ENCODE measurements at places on chromosomes 1 and 21. TPM values are rescaled to one million over a fixed set of nuclear protein-coding genes. Genes with fewer than 3 reads are reported as not detected.

Gene TAS1R1
- polyA plus RNA-seq, result 0.04 TPM

GRCh38 chr1:183968386-183968785 is 69.1 kb downstream of the COLGALT2 start:
- no peak for DNase-seq

DNA sequence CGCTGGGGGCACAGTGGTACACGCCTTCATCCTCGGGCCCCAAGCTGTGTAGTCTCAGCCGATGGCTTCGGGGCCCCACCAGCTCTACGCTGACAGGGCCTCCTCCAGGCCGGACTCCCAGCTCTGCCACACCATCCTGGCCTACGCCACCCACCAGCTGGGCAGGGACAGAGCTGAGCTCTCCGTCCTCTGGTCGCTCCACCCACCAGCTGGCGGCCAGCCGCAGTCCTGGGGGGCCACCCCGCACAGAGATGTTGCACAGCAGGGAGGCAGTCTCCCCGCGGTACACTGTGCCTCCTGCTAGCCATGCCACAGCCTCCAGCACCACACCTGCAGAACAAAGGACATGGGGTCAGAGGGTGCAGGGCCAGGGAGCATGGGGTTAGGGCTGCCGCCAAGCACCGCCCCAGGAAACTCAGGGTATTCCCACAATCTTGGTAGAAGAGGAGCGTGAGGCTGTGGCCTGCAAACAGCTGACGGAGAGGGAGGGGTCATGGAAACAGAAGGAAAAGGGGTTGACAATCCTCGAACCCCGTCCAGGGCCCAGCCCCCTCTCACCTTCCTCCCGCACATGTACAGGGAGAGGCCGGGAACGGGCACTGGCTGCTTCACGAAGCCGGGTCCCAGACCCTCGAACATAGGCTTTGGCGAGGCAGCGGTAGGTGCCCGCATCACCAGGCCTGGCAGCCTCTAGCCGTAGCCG is 5.9 kb downstream of the IGSF8 start:
- no peak for DNase-seq

DNA sequence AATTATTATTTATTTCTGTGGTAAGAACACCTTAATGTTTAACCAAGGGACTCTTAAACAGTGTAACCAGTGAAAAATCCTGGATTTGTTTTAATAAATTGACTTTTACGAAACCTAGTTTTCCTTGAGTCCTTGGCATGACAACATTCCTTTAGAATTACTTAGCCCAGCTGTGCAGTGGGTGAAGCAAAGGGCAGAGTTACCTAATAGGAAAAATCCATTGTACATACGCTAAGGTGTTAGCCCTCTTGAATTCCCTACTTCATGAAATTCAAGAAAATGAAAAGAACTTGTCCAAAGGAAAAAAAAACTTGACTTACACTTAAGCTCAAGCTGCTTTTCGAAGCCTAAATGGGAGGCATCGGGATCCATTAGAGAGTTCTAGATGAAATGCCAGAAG is 852.0 kb upstream of the ADAMTS5 start:
- no peak for DNase-seq

- no peak for DNase-seq
Measured at GRCh38 chr1:77994117-77994705, 10.5 kb upstream of the DNAJB4 start.

- no peak for DNase-seq
Measured at GRCh38 chr1:118217141-118217838, 32.3 kb upstream of the SPAG17 start.

All from A549 (cell line).